ENCODE measurements at places on chromosomes 5 and 9.

DNA sequence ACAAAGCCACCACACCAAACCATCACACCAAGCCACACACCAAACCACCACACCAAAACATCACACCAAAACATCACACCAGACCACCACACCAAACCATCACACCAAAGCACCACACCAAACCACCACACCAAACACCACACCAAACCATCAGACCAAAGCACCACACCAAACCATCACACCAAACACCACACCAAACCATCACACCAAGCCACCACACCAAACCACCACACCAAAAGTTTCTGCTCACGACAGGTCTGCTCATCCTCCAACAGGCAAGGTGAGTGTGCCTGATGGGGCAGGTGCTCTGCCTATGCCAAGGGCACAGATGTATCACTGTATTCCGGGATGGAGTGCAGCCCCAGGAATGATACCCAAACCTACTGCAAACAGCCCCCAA lies 87.9 kb upstream of the FSTL4 start:
- no peak for DNase-seq

GRCh38 chr9:129901993-129902739 lies 66.9 kb downstream of the USP20 start:
- no peak for DNase-seq

DNA sequence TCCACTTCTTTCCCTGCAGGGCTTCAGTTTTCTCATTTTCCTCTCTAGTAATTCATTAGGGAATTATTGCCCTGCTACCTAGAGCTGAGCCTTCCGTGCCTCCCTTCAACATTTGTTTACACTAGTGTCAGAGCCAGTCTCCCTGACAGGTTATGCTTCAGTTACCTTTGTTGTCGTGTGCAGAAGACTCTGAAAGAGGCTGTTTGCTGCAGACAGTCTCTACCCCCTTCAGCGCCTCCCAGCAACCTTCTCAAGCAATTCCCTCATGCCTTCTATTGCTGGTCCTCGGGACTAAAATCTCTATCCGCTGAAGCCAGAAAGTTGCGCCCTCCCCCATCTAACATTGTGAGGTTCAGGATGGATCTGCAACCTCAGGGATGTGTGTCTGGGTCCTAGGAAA lies 12.8 kb downstream of the RALGPS1 start:
- no peak for DNase-seq

DNA sequence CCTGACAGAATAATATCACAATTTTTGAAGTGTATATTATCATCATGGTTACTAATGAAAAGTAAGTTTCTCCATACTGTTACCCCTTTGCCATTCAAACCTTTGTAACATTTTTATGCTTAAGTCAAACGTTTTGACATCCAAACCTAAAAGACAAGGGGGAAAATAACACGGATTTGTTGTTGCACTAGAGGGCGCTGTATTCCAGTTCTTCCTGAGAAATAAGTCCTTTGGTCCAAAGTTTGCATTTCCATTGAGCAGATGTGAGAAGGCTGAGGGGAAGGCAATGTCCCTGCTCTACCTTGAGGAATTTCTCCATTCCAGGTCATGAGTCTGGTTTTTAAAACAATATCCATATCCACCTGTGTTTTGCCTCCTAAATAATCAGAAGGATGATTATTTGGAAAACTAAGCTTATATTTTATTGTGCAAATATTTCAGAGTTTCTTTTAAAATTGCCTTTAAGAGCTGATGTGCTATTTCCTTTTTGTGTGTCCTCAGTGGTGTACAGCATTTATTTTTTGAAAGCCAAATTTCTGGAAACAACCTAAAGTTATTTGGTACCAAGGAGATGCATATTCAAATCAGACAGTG lies 9.7 kb downstream of the LECT2 start:
- peak; percentile 43 for DNase-seq

DNA sequence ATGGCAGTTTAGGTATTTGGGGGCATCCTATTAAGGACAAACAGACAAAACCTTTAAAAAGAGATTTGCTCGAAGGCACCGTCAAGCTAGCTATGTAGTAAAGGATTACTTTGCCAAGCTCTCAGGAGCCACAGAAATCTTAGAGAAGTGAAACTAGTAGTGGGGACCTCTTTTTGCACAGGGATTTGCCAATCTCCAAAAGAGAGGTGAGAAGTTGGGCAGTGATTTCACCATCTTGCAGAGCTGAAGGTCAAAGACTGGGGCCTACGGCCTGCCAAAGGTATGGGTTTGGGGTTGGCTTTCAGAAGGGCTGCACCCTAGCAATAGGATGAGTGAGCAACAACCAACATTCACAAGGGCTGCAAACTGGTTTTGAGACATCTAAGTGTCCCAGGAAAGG lies 1.6 kb upstream of the FCN1 start:
- no peak for DNase-seq

DNA sequence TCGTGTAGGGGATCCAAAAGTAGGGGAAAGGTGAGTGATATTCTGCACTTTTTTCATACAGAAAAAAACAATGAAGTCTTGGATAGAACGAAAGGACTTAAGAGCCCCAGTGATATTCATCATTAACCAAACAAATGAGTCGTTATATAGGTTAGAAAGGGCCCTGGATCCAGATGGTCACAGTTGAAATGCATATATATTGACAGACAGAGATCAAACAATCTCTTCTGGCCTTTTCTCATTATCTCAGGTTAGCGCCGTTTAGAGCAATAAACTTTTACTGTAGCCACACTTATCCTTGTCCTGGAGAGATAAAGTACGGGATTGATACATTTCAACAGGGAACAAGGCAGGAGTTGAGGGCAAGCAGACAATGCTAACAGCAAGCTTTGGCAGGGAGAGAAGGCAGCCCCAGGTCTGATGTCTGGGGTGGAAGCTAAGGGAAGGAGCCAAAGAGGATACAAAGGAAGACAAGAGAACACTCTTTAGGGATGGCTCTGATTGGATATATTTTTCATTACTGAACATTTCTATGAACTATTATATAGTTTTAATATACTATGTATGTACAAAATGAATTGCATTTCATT lies 77.0 kb downstream of the LIFR start:
- DNase-seq = no peak

- no peak for DNase-seq
Measured at GRCh38 chr9:74147906-74148305, 349.2 kb upstream of the RORB start.

DNA sequence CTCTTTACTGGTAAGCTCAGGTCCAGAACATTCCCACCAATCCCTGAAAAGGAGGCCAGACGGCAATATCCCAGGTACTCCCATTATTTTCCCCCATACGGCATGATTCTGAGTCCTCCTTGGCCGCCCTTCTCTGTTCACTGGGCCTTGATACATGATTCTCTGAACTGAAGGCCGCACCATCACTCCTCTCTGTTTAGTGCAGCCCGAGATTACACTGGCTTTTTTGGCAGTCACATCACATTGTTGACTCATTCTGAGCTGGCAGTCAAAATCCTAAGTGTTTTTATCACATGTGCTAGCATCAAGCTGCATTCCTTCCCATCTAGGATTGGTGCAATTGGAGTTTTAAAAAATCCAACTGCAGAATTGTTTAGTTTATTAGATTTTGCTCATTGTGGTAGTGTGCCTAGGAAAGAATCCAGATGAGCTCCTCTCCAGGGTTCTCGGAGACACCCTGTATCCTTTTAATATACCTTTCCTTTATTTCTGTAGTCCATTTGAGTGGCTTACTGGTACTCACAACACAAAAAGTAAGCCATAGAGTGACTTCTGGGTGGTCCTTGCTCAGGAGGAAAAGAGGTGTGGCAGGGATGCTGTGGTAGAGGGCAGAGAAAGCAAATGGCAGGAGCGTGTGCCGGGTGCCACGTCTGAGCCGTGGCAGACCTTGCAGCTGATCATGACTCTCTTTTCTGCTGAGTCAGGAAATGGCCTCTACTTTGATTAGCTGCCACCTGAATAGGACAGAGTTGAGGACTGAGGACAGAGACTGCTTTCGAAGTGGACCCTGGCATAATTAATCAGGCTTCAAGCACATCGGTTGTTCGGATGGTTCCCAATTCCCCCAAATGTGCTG lies 121.1 kb upstream of the IL12B start:
- no peak for DNase-seq

- no peak for DNase-seq
Measured at GRCh38 chr9:19495186-19496028, 86.6 kb downstream of the ACER2 start.

GRCh38 chr9:35923927-35924763 lies 14.9 kb downstream of the SPAAR start:
- DNase-seq = no peak

DNA sequence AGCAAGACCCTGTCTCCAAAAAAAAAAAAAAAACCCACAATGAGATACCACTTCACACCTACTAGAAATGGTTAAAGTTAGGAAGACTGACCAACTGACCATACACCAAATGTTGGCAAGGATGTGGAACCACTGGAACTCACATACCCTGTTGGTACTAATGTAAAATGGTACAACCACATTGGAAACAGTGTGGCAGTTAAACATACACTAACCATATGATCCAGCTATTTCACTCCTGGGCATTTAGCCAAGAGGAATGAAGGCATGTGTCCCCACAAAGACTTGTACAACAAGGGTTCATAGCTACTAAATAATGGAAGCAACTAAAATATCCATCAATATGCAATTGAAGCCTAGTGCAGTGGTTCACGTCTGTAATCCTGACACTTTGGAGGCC lies 21.3 kb downstream of the NAIF1 start:
- DNase-seq = no peak

DNA sequence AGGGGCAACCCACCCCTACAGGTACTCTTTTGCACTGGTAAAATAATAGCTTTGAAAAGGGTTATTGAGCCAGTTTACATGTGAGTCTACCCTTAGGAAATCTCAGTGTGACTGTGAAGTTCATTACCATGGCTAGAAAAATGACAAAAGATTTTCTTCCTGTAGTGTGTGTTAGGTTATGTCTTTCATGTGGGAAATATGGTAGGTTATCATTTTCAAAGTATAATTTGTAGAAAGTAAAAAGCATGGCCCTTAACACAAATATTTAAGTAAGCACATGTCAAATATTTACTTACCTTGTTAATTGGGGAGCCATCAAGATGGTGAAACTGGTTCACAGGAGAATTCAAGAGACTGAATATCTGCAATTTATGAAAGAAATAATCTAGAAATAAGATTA lies 37.3 kb upstream of the PLPP1 start:
- no peak for DNase-seq

DNA sequence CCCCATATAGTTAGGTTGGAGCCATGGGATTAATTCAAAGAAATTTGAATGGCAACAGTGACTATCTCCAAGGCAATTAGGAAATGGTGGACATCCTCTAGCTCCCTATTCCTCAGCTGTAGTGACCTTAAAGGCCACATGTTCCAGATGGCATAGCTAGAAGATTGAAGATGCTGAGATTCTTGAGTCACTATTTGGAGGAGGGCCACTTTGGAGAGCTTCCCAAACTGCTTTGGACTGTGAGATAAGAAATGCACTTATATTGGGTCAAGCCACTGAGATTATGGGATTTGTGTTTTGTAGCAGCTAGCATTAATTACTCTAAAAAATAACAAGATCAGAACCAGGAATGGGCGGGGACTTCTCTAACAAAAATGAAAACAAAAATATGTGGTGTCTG lies 636.2 kb upstream of the CCNG1 start:
- DNase-seq = no peak

DNA sequence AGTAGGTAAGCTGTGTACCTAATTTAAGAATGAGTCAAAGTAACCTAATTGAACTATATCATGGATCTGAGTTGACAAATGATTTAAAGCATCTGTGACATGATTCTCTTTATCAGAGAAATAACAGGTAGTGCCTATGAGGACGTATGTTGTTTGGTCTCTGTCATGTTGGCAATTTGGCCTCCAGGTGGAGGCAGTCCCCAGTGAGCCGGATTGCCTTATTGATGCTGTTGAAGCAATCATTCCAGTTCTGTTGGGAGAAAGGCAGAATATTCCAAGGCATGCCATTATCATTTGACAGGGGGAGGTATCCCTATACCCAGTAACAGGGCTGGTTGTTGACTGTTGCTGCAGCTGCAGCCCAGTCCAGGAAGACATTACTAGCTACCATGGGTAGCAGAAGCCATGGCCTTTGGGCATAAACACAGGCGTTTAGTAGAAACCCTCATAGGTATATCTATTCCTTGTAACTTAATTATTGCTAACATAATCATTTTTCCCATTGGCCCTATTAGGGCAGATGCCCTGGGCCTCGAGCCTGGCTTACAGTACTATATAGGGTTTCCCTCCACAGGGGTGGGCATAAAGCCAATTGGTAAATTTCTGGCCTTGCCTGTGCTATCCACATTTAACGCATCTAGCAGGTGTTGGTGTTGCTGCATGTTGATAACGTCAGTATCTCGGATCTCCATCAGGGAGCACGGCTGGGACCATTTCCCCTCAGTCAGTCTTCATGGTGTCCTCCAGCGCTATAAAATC lies 12.2 kb upstream of the SLC22A4 start:
- no peak for DNase-seq

GRCh38 chr5:2586016-2586715 lies 165.3 kb downstream of the IRX2 start:
- DNase-seq = no peak

- DNase-seq = peak; percentile 32
Measured at GRCh38 chr5:134255418-134256150, 29.7 kb upstream of the PPP2CA start.

DNA sequence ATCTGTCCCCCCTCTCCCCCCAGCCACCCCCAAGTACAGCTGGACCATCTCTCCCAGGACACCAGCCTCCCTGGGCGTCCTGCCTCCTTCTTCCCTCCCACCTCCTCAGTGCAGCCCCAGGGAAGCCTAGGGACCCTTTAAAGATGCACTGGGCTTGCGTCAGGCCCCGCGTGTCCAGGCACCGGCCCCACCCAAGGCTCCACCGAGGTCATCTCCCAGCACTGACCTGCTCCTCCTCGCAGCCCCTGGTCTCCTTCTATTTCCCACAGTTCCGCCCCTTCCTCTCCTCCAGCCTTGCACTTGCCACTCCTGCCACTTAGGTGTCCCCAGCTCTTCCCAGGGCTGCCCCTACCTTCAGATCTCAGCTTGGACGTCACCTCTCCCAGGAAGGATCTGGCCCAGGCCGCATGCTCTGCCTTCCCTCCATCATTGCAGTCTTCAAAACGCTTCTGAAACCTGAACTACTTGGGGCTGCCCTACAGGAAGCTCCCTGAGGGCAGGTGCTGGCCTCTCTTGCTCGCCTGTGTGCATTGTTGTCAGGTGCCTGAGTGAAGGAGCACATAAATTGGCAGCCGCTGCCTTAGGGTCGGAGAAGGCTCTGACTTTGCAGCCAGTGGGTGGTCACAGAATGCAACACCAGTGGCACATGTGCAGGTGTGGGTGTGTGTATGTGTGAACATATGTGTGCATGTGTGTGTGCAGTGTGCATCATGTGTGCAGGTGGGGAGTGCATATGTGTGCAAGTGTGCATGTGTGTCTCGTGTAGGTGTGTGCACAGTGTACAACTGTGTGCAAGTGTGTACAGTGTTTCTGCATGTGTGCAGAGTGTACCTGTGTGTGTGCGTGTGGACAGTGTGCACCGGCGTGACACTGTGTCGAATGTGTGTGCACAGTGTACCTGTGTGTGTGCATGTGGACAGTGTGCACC lies 152.9 kb downstream of the C9orf50 start:
- DNase-seq = no peak

GRCh38 chr9:136193891-136194279 lies 11.0 kb downstream of the LHX3 start:
- DNase-seq = no peak

- DNase-seq = no peak
Measured at GRCh38 chr9:26313108-26313507, 579.5 kb downstream of the CAAP1 start.

Measured in pulmonary artery endothelial cell (primary cell).